Breast epithelium (tissue), 4 donors: ENCODE measurements at places on chromosomes 1 and 21. TPM values are rescaled to one million over a fixed set of nuclear protein-coding genes. Genes with fewer than 3 reads are reported as not detected.

Gene PEAR1
- 4.0 TPM for total RNA-seq

Gene S100A4
- total RNA-seq = 177 TPM

Gene AIRE
- not detected for total RNA-seq

Gene NEGR1
- 5.6 TPM for total RNA-seq

Gene CENPL
- 4.5 TPM for total RNA-seq
